ENCODE measurements at places on chromosomes 5 and 9.

DNA sequence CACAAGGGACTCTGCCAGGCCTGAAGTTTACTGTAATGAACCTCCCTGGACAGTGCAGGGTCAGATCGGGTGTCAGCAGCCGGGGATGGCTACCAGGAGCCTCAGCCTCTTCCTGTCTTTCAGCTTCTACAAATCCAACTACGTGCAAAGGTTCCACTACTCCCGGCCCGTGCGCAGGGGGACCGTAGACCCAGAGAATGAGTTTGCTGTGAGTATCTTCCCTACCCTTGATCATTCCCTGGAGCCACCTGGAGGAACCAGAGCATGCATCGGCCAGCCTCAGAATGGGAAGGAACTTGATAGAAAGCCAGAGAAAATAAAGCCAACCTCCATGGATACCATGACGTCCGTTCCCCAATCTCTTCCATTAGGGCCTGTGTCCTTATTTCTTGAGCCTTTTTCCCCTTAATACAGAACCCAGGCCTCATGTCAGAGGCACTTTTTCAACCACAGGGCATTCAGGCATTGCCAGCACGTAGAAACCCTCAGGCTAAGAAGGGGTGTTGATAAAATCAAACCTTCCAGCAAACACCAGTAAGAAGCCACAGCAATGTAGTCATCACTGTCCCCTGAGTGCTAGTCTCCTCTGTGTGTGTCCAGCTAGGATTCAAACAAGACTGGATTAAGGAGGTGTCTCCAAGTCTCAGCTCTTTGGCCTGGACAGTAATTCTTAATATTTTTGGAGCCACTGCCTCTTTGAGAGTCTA is 49.0 kb upstream of the FOXI1 start:
- no peak overlapping the region for H3K27ac ChIP-seq
- no peaks in the 10 kb centered on the region for H3K36me3 ChIP-seq
- DNase-seq: no peak
- H3K4me1 ChIP-seq: no peaks in the 10 kb centered on the region
- no peak overlapping the region for H3K4me3 ChIP-seq

- H3K27me3 ChIP-seq: no peaks in the 10 kb centered on the region
- no peak overlapping the region for H3K4me3 ChIP-seq
- DNase-seq: no peak
- H3K4me1 ChIP-seq: no peaks in the 10 kb centered on the region
- H3K27ac ChIP-seq: no peak overlapping the region
Measured at GRCh38 chr5:74272831-74273451, 367.6 kb downstream of the ENC1 start.

DNA sequence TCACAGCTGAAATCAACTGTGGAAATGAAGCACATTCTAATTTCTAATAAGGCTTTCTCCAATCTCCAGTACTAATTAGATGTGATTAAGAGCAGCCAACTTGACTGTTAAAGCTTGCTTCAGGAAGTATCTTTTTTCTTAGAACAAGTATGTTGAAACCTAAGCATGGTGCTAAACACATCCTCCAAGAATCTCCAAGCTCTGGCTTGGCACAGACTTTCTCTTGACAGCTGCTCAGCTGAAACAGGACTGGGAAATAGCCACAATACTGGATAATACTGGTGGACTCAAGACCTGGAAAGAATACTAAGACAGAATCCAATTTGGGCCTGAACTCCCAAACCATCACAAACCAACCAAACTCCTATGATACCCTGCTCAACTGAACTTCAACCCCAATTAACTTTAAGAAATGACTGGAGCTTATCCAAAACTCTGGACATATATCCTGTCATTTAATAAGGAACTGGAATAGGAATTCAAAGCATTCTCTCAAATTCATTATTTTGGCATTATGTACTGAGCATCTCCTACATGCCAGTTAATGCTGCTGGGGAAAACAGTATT is 16.2 kb downstream of the PRKAA1 start:
- H3K4me3 ChIP-seq: no peak overlapping the region
- no peaks in the 10 kb centered on the region for H3K27me3 ChIP-seq
- no peak overlapping the region for H3K27ac ChIP-seq
- DNase-seq: no peak
- no peaks in the 10 kb centered on the region for H3K4me1 ChIP-seq

GRCh38 chr9:23819403-23819802 is 6.6 kb downstream of the ELAVL2 start:
- H3K36me3 ChIP-seq: no peaks in the 10 kb centered on the region
- H3K4me1 ChIP-seq: peaks cover 53% of the 10 kb centered on the region
- no peak overlapping the region for H3K27ac ChIP-seq
- DNase-seq: no peak
- peak overlapping the region; percentile 77 for H3K4me3 ChIP-seq

DNA sequence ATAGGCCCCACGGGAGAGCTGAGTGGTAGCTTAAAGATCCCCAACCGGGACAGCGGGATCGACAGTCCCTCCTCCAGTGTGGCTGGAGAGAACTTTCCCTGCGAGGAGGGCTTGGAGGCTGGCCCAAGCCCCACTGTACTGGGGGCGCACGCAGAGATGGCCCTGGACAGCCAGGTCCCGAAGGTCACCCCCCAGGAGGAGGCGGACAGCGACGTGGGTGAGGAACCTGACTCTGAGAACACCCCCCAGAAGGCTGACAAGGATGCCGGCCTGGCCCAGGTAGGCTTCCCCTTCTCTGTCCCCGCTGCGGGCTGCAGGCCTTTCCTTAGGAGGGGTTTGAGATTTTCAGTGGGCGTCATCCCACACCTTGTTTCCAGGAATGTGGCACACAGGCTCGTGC is 29.1 kb downstream of the FGD3 start:
- H3K36me3 ChIP-seq: no peaks in the 10 kb centered on the region
- H3K4me3 ChIP-seq: no peak overlapping the region
- H3K27ac ChIP-seq: no peak overlapping the region
- DNase-seq: no peak
- H3K27me3 ChIP-seq: no peaks in the 10 kb centered on the region

DNA sequence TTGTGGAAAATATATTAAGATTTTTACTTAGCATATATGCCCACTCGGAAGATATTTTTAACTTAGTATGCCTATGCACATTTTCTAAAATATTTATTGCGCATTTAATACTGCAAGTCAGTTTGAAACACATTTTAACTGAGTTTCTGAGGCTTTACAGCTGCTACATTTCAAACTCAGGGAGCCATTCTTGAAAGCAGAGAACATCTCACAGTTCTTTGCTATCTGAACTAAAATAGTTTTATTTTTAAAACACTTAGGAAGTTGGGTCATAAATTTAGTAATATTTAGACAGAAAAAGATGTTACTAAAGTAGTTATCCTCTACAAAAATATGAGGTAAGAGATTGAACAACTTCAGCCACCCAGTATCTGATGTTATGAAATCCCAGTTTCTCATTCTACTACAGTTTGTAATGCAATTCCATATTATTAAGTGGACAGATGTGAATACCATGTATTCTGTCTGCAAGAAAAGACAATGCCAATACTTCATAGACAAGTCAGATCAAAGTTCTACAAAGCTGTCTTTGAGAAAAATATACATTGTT is 409.9 kb upstream of the EDIL3 start:
- H3K27ac ChIP-seq: no peak overlapping the region
- no peak for DNase-seq
- no peak overlapping the region for H3K4me3 ChIP-seq
- no peaks in the 10 kb centered on the region for H3K36me3 ChIP-seq

DNA sequence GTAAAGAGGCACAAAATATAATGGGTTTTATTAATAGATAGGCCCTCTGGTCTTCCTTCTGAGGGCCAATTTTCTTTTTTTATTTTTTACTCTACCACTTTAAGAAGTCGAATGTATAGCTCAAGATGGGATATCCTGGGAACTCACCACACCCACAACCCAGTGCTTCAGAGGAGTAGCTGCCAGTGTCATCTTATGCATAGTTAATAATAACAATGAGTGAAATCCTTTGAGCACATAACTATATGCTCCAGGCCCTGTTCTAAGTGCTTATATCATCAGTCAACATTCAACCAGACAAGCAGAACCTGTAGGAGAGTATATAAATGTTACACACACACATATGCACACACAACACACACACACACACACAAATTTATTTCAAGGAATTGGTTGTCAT is 150.3 kb upstream of the ACTBL2 start:
- no peak overlapping the region for H3K27ac ChIP-seq
- no peaks in the 10 kb centered on the region for H3K4me1 ChIP-seq
- DNase-seq: no peak
- no peaks in the 10 kb centered on the region for H3K27me3 ChIP-seq
- no peak overlapping the region for H3K4me3 ChIP-seq

DNA sequence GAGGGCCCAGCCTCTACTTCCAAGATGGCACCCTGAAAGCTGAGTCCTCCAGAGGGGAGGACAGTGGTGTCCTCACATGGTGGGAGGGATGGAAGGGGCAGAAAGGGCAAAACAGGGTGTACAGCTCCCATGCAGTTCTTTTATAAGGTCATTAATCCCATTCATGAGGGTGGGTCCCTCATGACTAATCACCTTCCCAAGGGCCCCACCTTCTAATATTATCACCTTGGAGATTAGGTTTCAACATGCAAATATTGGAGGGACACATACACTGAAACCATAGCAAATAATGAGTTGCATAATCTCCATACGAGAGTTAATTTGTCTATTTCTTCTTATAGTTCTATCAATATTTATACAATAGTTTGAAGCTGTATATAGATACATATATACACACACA is 5.8 kb upstream of the ZBTB43 start:
- H3K4me1 ChIP-seq: no peaks in the 10 kb centered on the region
- peaks cover 16% of the 10 kb centered on the region for H3K27me3 ChIP-seq
- H3K4me3 ChIP-seq: no peak overlapping the region
- no peak overlapping the region for H3K27ac ChIP-seq
- no peaks in the 10 kb centered on the region for H3K36me3 ChIP-seq
- no peak for DNase-seq

DNA sequence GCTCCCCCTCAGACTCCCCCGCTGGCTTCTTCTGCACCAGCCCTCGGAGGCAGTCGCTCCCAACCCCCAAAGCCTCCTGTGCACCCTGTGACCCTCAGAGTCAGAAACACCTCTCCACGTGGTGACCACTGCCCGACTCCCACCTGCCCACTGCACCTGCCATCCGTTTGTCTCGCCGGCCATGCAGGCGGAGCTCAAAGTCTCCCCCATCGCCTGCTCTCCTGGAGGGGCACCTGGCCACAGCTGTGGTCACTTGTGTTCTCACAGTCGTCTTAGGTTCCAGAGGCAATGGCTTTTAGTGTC is 38.2 kb downstream of the MRPL36 start:
- H3K4me3 ChIP-seq: no peak overlapping the region
- H3K4me1 ChIP-seq: peaks cover 4% of the 10 kb centered on the region

GRCh38 chr9:69831611-69832010 is 11.0 kb downstream of the CFAP95 start:
- H3K4me1 ChIP-seq: no peaks in the 10 kb centered on the region
- no peaks in the 10 kb centered on the region for H3K27me3 ChIP-seq
- no peak for DNase-seq
- H3K4me3 ChIP-seq: no peak overlapping the region
- H3K27ac ChIP-seq: no peak overlapping the region
- no peaks in the 10 kb centered on the region for H3K36me3 ChIP-seq

DNA sequence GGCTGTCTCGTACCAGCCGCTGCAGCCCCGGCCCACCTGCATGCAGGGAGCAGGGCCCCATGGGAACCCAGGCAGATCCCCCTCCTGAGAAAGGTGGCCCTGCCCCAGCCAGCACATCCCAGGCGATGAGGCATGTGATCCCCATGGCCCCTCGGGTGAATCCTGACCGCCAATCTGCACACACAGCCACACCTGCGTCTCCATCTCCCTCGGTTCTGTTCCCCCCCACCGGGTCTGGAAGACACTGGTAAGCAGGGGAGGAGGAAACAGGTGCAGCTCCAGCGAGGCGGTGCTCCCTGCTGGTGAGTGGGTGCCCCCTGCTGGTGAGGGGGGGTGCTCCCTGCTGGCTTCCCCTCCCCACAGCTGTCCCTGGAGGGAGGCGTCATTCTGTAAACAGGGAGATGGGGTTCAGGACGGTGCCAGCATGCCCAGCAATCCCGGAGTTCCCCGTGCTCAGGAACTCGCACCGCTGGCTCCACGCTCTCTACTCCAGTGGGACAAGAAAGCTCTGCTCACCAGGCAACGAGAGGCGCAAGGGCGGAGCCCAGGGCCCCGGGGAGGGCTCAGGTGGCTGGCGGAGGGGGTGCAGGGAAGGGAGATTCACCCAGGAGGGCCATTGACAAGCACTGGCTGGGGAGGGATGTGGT is 28.4 kb upstream of the SLC12A7 start:
- no peak overlapping the region for H3K27ac ChIP-seq
- no peak overlapping the region for H3K4me3 ChIP-seq
- no peaks in the 10 kb centered on the region for H3K36me3 ChIP-seq
- peak; percentile 56 for DNase-seq
- no peaks in the 10 kb centered on the region for H3K27me3 ChIP-seq

- H3K36me3 ChIP-seq: no peaks in the 10 kb centered on the region
- no peaks in the 10 kb centered on the region for H3K27me3 ChIP-seq
- no peak overlapping the region for H3K27ac ChIP-seq
- H3K4me1 ChIP-seq: no peaks in the 10 kb centered on the region
- DNase-seq: no peak
Measured at GRCh38 chr5:126062398-126063221, 360.6 kb upstream of the GRAMD2B start.

DNA sequence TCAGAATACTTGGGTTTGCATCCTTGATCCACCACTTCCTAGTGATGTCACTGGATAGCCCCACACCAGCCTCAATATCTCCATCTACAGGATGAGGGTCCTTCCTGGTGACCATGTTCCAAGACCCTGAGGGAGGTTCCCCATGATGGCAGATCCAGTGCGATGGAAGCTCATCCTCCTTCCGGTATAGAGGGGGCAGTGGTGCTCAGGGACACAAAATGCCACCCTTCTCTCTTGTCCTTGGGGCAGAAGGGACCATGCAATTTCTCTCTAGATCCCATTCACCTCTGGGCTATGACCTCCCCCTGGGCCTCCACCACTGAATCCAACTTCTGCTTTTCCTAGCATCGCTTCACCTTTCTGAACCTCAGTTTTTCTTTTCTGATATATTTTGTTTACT is 5.4 kb upstream of the SLC25A51 start:
- H3K4me1 ChIP-seq: peaks cover 9% of the 10 kb centered on the region
- no peak overlapping the region for H3K27ac ChIP-seq
- no peaks in the 10 kb centered on the region for H3K36me3 ChIP-seq
- H3K4me3 ChIP-seq: no peak overlapping the region

- H3K27me3 ChIP-seq: no peaks in the 10 kb centered on the region
- no peak overlapping the region for H3K27ac ChIP-seq
- peaks cover 2% of the 10 kb centered on the region for H3K4me1 ChIP-seq
Measured at GRCh38 chr5:108238936-108239887, 142.7 kb downstream of the FBXL17 start.

GRCh38 chr5:107698286-107698685 is 27.5 kb upstream of the EFNA5 start:
- H3K27me3 ChIP-seq: no peaks in the 10 kb centered on the region
- H3K4me1 ChIP-seq: peaks cover 30% of the 10 kb centered on the region
- no peak overlapping the region for H3K27ac ChIP-seq
- H3K4me3 ChIP-seq: no peak overlapping the region
- DNase-seq: no peak

Data from neural progenitor cell (in vitro differentiated cells).